ENCODE measurements at places on chromosomes 1 and 21.

DNA sequence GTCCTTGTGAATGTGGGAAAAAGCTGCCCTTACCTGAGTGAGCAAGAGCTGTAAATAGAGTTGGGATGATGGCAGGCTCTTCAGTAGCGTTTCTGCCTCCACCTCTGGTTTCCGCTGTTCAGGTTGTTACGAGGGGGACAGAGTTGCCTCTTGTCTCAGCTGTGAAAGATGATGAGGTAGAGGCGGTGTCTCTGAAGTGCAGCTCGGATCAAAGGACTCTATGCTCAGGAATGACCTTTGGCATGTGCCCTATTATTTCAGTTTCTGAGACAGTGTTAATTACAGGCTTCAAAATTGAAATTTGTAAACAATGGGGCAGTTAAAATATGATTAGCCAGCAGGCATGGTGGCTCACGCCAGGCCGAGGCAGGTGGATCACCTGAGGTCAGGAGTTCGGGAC is 70.3 kb downstream of the VPS26C start:
- no peak for DNase-seq

DNA sequence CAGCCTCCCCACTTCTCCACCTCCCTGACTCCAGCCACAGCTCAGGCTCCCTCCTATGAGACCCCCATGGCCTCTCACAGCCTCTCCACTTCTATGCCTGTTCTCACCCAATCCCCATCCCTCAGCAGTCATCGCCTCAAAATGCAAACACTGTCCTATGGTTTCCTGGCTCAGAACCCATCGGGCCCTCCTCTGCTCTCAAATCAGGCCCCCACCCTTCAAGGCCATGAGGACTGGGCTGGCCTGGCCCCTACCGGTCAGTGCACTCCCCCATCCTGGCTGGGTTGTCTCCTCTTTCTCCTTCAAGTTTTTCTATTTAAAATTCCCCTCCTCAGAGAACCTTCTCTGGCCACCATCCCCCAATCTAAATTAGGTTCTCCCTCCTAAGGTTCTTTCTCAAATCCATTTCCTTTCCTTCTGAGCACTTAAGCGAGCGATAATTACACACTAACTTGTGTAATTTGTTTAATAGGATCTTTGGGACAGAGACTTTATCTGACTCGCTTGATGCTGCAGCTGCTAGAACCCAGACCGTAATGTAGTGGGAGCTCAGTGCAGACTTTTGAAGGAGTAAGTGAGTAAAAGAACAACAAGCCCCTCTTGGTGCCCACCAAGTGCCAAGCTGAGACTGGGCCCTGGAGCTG is 347.2 kb downstream of the MATN1 start:
- no peak for DNase-seq

- no peak for DNase-seq
These were observed 34.4 kb upstream of the ARF1 start for GRCh38 chr1:228048120-228048519.

DNA sequence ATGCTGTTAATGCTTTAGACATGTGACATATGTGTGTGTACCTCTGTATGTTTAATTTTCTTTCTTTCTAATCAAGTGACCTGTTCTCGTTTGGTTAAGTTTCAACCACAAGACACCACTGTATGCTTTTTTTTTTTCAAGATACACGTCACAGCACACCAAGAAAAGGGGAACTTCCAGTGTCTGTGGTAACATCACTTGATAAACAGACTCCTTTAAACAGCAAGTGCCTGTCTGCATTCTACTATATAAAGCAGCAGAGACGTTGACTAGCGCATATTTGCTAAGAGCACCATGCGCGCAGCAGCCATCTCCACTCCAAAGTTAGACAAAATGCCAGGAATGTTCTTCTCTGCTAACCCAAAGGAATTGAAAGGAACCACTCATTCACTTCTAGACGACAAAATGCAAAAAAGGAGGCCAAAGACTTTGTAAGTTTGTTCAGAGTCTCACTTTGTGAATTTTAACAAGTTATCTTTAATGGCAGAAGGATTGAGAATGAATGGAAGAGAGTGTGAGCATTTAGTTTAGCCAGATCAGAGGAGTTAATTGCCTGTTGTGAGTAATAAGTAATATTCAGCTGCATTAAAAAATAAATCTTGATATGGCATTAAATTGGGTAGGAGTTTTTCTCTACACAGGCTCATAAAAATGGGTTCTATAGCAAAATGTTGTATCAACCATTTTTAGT is at the start of gene RGS1:
RGS1 (plus strand) TSS at position 275 of the 691 bp plus-strand sequence; CDS start at position 295, 20 bp downstream.
- DNase-seq, result no peak

GRCh38 chr1:23837908-23838307 is 12.7 kb upstream of the HMGCL start:
- DNase-seq, result no peak

GRCh38 chr21:34900376-34900775 is 148.7 kb downstream of the RUNX1 start:
- DNase-seq, result no peak

Data from NCI-H526 (cell line).